Osteoblast (primary cell): ENCODE measurements at places on chromosomes 6 and 20. TPM values are rescaled to one million over a fixed set of nuclear protein-coding genes. Genes with fewer than 3 reads are reported as not detected.

RAET1G gene
- total RNA-seq, result 1.5 and 1.8 TPM in 2 replicates

SNTA1 gene
- 27.1 and 27.5 TPM in 2 replicates for total RNA-seq

PXDC1 gene
- 144 and 161 TPM in 2 replicates for total RNA-seq

LPA gene
- not detected in 2 replicates for total RNA-seq

DNA sequence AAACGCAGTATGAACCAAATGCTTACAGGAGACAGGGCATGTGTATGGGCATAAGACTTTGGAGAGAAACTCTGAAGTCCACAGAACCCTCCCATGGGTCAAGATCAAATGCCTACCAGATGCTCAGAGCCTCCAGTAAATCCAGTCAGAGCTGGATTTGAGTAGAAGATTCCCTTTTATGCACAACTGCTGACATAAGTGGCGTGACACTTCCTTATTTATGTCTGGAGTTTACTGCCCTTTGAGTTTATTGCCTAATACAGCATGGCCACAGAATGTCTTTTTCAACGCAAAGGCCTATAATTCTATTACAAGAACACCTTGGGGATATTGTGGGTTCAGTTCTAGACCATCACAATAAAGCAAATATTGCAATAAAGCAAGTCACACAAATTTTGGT, 220.0 kb upstream of the FOXQ1 start:
- no peaks in the 10 kb centered on the region for H3K36me3 ChIP-seq
- H3K4me3 ChIP-seq, result no peak overlapping the region
- DNase-seq, result no peak
- no peak overlapping the region for H3K27ac ChIP-seq
- H3K27me3 ChIP-seq, result no peaks in the 10 kb centered on the region
- H3K4me1 ChIP-seq, result no peaks in the 10 kb centered on the region

GRCh38 chr6:23620911-23621401, 505.1 kb upstream of the NRSN1 start:
- H3K36me3 ChIP-seq, result no peaks in the 10 kb centered on the region
- no peak for DNase-seq
- no peak overlapping the region for H3K4me3 ChIP-seq
- H3K4me1 ChIP-seq, result no peaks in the 10 kb centered on the region
- H3K27me3 ChIP-seq, result no peaks in the 10 kb centered on the region

DNA sequence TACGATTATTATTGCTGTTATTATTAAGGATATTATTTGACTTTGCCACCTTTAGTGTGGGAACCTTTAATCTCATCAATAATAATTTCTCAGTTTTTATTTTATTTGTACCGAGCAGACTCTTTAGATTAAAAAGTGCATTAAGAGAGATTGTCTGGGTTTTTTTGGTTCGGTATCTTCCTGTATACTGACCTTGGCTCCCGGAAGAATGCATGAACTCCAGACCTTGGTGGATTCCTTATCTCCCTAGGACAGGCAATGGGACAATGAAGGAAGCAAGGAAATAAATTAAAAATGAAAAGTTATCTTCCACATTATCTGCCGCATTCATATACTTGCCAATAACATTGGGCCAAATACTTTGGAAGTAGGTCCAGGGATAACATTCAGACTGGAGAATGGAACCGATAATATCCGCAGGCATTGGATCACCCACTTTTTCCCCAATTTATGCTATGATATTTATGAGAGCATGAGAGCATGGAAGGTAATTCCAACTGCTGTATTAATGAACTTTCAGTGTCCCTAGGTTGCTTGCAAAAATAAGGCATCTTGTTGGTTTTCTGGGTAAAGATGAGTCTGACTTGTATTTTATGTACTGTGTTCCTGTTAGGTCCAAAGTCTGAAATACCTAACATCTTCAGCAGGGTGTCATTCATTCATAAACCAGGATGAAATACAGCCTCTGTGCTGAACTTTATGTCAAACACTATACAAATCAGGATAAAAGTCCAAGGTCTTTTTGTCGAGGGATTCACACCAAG, 232.1 kb downstream of the PLCB1 start:
- DNase-seq, result no peak
- H3K27me3 ChIP-seq, result no peaks in the 10 kb centered on the region
- H3K4me3 ChIP-seq, result no peak overlapping the region

DNA sequence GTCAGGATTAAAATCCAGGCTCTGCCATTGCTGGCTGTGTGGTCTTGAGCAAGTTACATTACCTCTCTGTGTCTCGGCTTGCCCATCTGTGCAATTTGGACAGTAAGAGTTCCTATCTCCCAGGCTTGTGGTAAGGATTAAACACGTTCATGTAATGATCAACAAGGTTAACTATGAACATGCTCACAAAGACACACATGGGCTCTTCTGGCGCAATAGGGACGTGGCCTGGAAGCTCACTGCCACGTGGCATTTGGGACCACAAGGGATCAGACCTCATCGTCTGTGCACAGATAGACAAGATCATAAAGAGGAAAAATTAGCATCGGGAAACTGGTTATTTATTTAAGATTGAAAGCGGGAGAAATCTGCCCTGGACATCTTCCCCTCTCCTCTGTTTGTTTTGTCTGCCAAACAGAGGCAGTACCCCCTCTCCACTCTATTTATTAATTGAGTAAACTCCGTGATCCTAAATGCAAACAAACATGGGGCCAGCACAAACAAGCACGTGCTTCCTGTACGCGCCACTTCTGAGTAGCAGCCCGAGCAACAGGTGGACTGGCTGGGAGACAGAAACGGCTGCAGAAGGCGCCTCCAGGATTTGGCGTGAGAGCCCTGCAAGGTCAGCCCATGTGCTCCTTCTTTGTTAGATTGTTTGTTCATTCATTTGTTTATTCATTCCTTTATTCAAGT, 95.0 kb downstream of the CDH26 start:
- no peaks in the 10 kb centered on the region for H3K27me3 ChIP-seq
- H3K4me1 ChIP-seq, result peaks cover 7% of the 10 kb centered on the region
- H3K36me3 ChIP-seq, result no peaks in the 10 kb centered on the region
- DNase-seq, result no peak

DNA sequence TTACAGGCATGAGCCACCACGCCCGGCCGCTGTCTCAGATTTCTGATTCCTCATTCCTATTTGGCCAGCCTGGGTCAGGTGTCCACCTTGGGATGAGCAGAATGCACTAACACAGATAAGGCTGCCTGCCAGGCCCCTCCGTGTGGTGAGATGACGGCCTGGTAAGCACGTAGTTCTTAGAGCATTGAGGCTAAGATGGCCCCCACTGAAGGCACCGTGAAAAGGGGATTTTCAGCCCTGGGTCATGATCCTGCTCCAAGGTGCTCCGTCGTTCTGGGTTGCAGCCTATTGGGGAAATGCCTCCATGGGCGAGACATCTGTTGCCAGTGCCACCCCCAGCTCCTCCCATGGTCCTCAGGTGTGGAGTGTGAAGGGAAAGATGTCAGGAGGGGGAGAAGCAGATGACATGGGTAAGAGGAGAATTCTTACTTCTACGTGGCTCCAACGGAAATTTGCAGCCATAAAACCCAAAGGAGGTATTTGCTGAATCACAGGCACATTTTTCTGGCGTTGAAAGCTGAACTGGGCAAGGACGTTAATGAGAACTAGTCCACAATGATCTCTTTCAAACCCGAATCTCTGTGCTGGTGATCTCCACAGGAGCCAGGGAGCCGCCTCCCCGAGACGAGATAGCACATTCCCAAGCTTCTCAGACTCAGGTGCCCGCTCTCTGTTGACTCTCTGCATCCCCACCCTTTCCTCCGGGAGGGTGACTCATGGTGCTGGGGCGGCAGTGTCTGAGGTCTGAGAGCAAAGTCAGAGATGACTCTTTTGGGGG, 34.0 kb upstream of the BMP6 start:
- peaks cover 11% of the 10 kb centered on the region for H3K4me1 ChIP-seq
- H3K27ac ChIP-seq, result peak overlapping the region; percentile 80
- peak overlapping the region; percentile 67 for H3K4me3 ChIP-seq
- no peaks in the 10 kb centered on the region for H3K27me3 ChIP-seq
- H3K36me3 ChIP-seq, result no peaks in the 10 kb centered on the region

DNA sequence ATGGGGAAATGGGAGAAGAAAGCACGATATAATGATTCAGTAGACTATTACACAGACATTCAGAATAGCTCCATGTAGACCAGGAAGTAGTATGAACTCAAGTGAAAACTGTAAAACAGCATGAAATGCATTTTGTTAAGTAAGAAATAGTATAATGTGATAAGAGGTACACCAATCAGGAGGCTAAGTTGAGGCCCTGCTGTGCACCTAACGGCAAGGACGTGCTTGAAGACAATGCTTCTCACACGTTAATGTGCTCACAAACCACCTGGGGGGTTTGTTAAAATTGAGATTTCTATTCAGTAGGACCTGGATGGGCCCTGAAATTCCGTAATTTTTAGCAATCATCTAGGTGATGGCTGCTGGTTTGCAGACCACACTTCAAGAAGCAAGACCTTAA, 178.9 kb upstream of the SULF2 start:
- no peak for DNase-seq
- H3K36me3 ChIP-seq, result no peaks in the 10 kb centered on the region
- peaks cover 7% of the 10 kb centered on the region for H3K27me3 ChIP-seq
- no peaks in the 10 kb centered on the region for H3K4me1 ChIP-seq

DNA sequence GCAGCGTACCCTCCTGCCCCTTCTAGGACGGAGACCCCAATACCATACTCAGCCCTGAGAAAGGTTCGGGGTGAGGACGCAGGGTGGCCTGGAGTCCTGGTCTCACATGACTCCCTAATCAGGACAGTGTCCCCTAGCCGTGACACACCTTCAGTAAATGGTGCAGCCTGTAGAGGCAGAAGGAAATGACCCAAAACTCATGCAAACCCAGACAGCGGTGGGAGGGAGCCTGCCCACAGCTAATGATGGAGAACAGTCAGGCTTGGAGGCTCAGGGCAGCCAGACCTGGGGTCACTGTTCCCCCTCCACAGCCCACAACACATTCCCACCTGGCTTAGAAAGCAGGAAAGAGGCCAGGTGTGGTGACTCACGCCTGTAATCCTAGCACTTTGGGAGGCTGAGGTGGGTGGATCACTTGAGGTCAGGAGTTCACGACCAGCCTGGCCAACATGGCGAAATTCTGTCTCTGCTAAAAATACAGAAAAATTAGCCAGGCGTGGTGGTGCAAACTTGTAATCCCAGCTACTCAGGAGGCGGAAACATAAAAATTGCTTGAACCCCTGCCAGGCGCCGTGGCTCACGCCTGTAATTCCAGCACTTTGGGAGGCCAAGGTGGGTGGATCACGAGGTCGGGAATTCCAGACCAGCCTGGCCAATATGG, 8.8 kb upstream of the HMGA1 start:
- H3K27me3 ChIP-seq, result no peaks in the 10 kb centered on the region
- H3K27ac ChIP-seq, result no peak overlapping the region
- peak; percentile 74 for DNase-seq
- no peak overlapping the region for H3K4me3 ChIP-seq
- H3K36me3 ChIP-seq, result no peaks in the 10 kb centered on the region
